ENCODE measurements at places on chromosomes 5 and 9. TPM values are rescaled to one million over a fixed set of nuclear protein-coding genes. Genes with fewer than 3 reads are reported as not detected.

- no peaks in the 10 kb centered on the region for H3K27me3 ChIP-seq
- no peaks in the 10 kb centered on the region for H3K36me3 ChIP-seq
- no peaks in the 10 kb centered on the region for H3K4me1 ChIP-seq
- H3K4me3 ChIP-seq, result no peak overlapping the region
Observed at GRCh38 chr9:1535051-1535450, 480.1 kb upstream of the SMARCA2 start.

GRCh38 chr5:54669285-54669684, 151.7 kb downstream of the SNX18 start:
- no peak for DNase-seq
- H3K36me3 ChIP-seq, result no peaks in the 10 kb centered on the region
- H3K4me1 ChIP-seq, result no peaks in the 10 kb centered on the region
- no peaks in the 10 kb centered on the region for H3K27me3 ChIP-seq
- no peak overlapping the region for H3K27ac ChIP-seq
- H3K4me3 ChIP-seq, result no peak overlapping the region

DNA sequence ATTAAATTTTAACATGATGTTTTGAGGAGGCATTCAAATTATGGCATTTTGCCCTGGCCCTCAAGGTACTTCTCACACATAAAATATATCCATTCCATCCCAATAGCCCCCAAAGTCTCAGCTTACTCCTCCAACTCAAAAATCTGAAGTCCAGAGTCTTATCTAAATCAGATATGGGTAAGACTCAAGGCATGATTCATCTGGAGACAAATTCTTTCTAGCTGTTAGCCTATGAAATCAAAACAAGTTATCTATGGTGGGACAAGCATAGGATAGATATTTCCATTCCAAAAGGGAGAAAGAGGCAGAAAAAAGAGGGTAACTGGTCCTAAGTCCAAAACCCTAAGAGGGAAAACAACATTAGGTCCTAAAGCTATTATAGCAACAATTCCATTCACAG, 408.4 kb downstream of the ZNF608 start:
- H3K27me3 ChIP-seq, result no peaks in the 10 kb centered on the region
- no peak overlapping the region for H3K27ac ChIP-seq
- H3K4me1 ChIP-seq, result no peaks in the 10 kb centered on the region

DNA sequence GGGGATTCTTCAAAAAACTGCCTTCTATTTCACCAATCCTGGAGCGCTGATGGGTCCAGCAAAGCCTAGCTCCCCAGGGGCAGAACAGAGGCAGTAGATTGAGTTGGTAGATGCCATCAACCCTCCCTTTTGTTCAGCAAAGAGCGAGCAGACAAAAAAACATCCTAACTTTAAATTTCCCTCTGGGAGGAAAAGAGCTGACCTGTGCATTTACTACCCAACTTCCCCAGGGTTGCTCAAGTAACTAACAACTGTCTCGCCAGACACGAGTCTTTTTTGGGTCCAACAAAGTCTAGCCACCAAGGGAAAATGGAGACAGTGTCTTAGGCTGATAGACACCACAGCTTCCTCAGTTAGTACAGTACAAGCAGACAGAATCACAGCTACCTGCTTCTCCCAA, 476.3 kb upstream of the GRIA1 start:
- no peak overlapping the region for H3K4me3 ChIP-seq
- H3K36me3 ChIP-seq, result no peaks in the 10 kb centered on the region
- no peak for DNase-seq
- H3K27me3 ChIP-seq, result no peaks in the 10 kb centered on the region
- no peaks in the 10 kb centered on the region for H3K4me1 ChIP-seq
- no peak overlapping the region for H3K27ac ChIP-seq

DNA sequence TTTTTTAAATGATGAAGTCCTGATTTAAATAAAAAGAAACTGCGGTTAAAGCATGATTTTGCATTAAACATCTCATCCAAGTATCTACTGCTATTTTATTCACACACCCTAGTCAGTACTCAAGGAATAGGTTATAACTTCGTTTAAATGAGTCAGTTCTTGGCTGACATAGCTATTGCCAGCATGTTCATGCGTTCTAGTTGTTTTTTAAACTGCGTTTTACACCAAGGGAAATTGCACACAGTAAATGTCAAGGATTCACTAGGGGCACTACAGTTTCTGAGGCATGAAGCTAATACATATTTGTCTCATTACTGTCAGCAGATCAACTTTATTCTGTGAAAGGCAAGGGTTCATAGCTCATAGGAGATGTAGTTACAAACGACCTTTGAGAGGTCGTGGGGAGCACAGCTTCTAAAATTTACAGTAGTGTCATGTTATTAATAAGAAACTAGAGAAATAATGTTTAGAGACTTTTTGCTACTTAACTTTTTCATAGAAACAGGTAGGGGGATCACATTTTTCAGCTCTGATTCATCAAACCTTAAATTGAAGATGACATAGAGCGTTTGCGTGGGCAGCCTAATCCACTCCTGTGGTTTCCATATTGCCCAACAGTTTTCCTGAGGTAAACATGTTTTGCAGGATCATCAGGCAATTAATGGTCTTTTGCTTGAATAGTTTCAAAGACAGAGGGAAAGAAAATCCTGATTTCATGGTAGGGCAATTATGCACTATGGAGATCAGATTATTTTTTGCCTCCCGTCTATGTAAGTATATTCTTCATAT, 2222.7 kb upstream of the WWC1 start:
- H3K27ac ChIP-seq, result no peak overlapping the region
- H3K27me3 ChIP-seq, result no peaks in the 10 kb centered on the region
- H3K4me3 ChIP-seq, result no peak overlapping the region
- DNase-seq, result no peak
- H3K4me1 ChIP-seq, result no peaks in the 10 kb centered on the region

- H3K27ac ChIP-seq, result no peak overlapping the region
- H3K4me1 ChIP-seq, result no peaks in the 10 kb centered on the region
- no peaks in the 10 kb centered on the region for H3K27me3 ChIP-seq
- no peak for DNase-seq
- no peak overlapping the region for H3K4me3 ChIP-seq
Observed at GRCh38 chr5:124859027-124859426, 112.6 kb upstream of the ZNF608 start.

ZDHHC11B gene
- total RNA-seq, result 0.75 TPM

C9orf50 gene
- not detected for total RNA-seq

All from endodermal cell (in vitro differentiated cells).